ENCODE measurements at places on chromosomes 6 and 20.

- peak; percentile 68 for DNase-seq
Observed at GRCh38 chr6:36679043-36679833, 724 bp downstream of the CDKN1A start.

- DNase-seq, result no peak
Observed at GRCh38 chr6:108380876-108381275, 86.0 kb downstream of the AFG1L start.

DNA sequence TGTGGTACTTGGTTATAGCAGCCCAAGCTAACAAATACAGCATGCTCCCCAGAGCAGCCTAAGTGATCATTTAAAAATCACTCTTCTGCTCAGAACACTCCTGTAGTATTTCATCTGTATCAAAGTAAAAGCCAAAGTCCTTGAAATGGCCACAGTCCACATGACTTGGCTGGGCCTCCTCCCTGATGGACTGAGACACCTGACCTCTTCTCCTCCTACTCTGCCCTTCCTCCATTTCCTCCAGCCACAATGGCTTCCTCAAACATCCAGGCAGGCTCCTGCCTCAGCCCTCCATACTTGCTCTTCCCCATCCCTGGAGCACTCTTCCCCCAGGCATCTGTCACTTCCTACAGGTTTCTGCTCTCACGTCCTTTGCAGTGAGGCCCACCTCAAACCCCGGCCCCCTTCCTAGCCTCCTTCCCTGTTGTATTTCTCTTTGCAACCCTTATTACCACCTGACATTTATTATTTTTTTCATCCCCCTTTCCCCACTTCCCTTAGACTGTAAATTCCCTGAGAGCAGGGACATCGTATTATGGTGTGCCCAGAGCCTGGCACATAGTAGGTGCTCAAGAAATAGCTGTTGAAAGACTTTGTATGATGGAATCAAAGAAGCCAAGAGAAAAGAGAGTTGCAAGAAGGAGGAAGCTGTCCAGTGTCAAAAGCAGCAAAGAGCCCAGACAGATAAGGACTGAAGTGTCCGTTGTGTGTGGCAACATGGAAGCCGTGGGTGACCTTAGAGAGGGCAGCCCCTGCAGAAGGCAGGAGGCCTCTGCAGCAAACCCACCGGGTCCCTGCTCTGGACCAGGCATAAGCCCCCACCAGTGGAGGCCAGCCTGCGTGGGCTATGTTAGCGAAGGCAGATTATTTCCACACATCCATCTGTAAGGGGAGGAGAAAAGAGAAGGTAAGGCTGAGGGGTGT, 87.5 kb downstream of the TRERF1 start:
- DNase-seq, result no peak

DNA sequence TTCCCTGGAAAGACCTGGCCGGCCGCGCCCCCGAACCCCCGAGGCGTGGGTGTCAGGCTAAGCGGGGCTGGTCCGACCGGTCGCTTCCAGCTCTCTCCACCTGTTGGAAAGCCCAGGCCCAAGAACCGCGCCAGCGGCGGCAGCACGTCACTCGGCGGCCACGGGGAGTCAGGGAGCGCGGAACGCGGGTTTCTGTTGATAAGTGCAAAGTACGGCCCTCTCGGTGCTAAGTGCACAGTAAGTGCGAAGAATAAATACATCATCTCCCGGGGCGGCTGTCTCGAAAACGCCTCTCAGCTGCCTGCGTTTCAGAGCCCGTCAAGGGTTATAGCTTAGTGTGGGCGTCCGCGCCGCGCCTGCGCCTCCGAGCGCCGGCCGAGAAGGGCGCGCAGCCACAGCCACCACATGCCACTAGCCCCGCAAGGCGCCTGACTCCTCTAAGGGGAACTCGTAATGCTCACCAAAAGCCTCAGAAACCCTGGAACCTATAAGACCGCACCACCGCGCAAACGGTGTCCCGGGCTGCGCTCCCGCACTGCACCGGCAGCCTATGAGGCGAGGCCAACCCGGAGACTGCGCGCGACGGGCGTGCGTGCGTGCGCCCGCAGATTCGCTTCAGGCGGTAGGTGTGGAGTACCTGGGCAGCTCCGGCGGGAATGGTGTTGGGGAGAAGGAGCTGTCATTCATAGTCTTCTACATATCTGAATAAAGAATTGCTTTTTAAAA, 9.2 kb upstream of the TBX18 start:
- DNase-seq, result peak; percentile 73

DNA sequence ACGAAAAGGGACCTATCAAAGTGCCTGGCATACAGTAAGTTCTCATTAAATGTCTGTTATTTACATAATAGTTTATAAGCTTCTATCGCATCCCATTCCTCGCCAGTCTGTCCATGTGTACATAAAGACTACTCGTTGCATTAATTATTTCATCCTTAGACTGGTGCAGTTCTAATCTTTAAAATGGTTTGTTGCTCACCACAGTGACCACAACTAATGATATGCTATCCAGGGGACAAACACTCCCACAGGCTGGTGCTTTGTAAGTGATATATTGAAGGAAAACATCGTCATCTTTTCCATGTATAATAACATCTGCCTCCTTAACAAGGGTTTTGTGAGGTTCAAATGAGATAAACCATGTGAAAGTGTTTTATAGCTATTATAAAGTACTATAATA, 39.0 kb upstream of the HBS1L start:
- DNase-seq, result no peak

DNA sequence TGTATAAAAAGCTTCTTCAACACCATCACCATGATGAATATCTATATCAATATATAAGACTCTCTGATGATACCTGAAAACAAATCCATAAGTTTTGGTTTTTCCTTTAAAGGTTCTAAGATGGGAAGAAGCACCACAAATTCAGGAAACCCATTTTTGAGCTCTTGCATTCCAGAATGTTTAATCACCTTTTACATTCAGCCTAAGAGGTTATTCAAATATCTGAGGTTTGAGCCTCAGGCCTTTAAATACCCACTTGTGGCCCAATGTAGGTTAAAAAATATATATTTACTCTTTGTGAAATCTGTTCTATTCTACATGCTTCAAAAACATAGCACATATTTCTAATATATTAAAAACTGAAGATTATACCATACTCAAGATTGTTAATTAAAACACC, 17.6 kb downstream of the HDAC2 start:
- DNase-seq, result peak; percentile 33

DNA sequence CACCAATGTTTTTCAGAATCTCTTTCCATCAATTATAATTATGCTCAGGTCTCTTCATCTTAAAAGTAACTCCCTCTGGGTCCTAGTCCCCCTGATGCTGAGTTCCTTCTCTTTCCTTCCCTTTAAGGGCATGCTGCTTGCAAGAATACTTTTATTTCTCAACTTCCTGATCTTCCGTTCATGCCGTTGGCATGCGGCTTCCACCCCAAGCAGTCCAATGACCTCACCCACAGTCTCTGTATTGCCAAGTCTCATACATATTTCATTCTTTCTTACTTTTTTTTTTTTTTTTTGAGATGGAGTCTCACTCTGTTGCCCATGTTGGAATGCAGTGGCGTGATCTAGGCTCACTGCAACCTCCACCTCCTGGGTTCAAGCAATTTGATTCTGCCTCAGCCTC, 83.5 kb downstream of the NDUFAF5 start:
- peak; percentile 9 for DNase-seq

All from fibroblast of pulmonary artery (primary cell).